ENCODE measurements at places on chromosomes 7 and 10.

GRCh38 chr10:132291826-132292225, 15.9 kb downstream of the STK32C start:
- no peak for DNase-seq

DNA sequence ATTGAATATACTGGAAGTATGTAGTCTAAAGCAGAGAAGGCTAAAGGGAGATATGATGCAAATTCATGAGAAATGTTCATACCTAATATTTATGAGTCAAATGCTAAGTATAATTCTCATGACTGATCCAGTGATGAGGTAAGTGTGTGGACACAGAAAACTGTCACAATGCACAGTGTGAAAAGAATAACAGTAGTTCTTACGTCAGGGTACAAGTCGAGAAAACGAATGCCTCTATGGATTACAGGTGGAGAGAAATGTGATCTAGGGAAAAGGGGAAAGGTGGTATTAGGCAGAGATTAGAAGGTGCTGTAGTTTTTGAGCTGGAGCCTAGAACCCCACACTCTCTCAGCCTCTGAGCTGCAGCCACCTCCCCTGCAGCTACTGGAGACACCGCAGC, 542.0 kb downstream of the CNTNAP2 start:
- no peak for DNase-seq

DNA sequence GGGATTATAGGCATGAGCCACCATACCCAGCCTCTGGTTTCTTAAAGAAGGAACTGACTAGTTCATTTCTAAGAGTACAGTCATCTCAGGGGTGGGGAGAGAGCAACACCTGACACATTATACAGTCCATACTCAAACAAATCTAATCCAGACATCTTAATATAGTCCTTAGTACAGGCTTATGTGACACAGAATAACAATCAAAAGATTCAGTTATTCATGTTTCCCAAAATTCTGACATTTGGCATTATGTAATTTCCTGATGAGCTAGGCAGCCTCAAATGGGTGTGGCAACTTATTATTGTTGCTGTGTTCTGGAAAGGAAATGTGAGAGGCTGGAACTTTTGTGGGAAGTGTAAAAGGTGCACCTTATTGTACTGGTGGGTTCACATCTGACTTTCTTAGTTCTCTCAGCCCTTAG, 116.3 kb downstream of the WDFY4 start:
- no peak for DNase-seq

DNA sequence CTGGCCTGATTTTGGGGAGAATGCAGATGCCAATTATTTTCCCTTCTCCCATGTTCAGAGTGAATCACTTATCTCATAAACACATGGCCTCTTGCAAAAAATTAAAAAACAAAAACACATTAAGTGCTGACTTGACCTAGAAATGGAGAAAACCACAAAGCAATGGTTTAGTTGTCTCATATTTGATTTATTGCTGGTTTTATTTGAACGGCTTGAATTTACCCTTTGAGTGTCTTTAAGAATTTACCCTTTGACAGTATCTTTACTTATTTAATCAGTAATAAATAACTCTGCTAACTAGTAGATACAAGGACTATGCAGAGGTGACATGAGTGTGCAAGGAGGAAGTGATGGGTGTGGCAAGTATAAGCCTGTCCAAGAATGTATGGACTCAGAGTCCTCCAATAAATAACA, 68.1 kb upstream of the GSDME start:
- DNase-seq = no peak

DNA sequence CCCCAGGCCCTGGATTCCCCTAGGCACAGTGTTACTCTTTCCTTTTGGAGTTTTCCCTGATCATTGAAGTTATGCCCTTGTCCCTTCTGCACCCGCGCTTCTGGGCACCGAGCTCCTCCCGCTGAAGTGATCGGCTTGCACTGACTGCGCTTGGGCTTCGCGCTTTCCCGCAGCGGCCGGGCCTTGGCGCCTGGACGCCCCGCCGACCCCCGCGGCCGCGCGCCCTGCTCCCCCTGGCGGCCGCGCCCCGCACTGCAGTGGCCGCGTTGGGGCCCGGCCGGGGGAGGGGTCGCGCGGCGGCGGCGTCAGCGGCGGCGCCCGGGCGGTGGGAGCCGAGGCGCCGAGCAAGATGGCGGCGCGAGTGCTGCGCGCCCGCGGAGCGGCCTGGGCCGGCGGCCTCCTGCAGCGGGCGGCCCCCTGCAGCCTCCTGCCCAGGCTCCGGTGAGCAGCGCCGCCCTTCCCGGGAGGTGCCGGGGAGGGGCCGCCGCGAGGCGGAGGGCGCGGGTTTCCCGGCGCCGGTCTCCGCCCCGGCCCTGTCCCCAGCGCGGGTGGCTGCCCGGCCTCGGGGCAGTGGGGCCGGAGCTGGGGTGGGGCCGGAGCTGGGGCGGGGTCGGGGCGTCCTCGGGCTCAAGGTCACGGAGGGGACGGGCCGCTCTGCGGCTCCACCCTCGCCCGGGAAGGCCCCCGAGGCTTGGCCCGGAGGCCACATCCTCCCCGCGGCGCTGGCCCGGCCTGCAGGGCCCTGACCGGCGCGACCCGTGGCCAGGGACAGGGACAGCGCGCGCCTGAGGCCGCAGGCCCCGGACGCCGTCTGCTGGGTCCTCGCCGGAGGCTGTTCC, at the start of gene NIPSNAP2:
Gene NIPSNAP2 (plus strand): TSS at position 325 of the 839 bp plus-strand sequence. CDS start 25 bp downstream, at position 350.
- DNase-seq = peak; percentile 42

- DNase-seq = no peak
Measured at GRCh38 chr10:83957168-83957947, 182.0 kb upstream of the GHITM start.

GRCh38 chr7:46383605-46384004, 462.5 kb upstream of the IGFBP3 start:
- no peak for DNase-seq

DNA sequence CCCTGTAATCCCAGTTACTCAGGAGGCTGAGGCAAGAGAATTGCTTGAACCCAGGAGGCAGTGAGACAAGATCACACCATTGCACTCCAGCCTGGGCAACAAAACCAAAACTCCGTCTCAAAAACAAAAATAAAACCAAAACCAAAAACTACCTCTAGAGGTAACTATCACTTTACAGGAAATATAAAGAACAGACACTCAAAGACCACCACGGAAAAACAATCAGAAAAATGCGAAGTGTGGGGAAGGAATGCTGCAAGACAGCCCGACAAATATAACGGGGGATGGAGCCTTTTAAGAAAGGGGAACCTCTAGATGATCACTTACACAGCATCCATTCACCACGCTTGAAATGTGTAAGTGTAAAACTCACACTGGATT, 4.3 kb downstream of the HNRNPF start:
- DNase-seq = no peak

DNA sequence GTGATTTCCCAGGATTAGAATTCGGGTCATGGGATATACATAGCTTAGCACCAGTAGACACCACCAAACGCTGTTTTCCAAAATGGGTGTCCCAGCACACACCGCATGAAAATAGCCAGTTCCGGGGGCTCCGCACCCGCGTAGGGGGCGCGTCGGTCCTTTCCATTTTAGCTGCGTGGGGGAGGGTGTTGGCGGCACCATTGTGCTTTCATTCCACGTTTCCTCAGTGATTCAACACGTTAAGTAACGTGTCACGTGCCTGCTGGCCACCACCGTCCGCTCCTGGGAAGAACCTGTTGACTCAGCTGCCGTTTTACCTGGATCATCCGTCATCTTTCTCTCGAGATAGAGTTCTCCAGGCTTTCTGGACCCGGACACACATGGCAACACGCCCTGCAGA, 25.6 kb upstream of the ADGRA1 start:
- DNase-seq = no peak

GRCh38 chr10:34219753-34220548, 595.1 kb downstream of the PARD3 start:
- no peak for DNase-seq

- DNase-seq = no peak
Measured at GRCh38 chr10:76983624-76984023, 654.0 kb downstream of the KCNMA1 start.

DNA sequence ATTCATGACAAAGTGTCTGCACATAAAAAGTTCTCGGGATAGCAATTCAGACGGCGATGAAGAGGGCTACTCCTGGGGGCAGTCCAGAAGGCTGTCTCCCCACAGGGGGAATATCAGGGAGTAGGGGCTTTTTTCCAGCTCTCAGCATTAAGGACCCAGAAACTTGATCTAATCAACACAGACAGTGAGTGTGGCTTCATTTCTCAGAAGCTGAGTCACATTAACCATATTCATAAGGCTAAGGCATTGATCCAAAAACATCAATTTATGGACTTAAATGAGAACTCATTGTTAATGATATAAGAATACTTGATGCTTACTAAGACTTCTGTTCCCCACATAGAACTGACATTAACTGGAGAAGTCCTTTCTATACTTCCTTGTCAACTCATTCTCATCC, 87.5 kb upstream of the AOAH start:
- DNase-seq = no peak

- DNase-seq = no peak
Measured at GRCh38 chr7:158009886-158010285, 577.7 kb downstream of the PTPRN2 start.

- no peak for DNase-seq
Measured at GRCh38 chr10:73647875-73648651, 6.8 kb upstream of the MYOZ1 start.

DNA sequence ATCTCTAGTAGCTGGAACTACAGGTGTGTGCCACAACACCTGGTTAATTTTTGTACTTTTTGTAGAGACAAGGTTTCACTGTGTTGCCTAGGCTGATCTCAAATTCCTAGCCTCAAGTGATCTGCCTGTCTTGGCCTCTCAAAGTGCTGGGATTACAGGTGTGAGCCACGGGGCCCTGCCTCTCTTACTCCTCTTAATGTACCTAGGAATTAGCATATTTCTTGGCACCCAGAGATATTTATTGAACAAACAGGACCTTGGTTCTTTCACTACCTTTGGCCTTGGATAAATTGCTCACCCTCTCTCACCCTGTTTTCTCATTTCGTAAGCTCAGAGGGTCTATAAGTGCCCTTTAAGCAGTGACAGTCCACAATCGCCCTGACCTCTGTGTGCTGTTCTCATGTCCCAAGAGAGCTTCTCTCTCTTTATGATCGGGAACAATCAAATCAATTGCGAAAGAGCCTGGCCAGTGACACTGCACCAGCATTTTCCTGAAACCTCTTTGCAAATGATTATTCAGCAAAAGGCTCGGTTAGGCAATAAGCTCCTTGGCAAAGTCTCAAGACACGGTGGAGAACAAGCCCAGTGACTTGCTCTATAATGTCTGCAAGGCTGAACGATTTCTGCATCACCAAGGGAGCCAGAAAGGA, 117.7 kb downstream of the APBB1IP start:
- DNase-seq = no peak

DNA sequence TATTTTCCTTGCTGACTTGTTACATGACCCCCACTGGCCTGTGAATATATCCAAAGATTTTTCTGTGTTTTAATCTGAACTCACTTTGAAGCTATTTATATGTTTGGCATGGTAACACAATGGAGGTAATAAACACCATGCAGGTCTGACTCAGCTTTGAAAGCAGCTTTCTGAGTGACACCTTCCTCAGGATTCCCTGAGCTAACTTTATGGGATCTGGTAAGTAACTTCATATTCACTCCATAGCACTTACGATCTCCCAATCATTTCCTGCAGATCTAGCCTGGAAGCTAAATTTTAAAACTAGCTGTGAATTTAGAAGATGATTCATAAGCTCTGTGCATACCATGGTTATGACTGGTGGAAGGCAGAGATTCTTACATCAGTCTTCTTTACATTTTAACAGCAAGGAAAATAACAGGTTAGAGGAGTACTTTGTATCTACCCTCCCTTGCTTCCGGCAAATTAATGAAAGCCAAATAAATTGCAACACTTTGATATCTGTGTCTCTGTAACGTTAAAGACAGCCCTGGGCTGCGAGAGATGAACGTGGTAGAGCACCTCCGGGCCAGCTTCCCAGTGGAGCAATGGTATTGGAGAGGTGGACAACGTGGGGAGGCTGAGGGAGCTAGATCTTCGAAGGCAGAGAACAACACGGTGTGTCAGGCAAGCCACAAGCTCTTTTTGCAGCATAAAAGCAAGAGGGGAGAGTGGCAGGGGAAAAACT, 170.2 kb upstream of the KLF14 start:
- DNase-seq = no peak

- DNase-seq = no peak
Measured at GRCh38 chr7:64747802-64748201, 46.4 kb upstream of the ZNF138 start.

GRCh38 chr7:155228459-155228845, 69.2 kb upstream of the INSIG1 start:
- no peak for DNase-seq

DNA sequence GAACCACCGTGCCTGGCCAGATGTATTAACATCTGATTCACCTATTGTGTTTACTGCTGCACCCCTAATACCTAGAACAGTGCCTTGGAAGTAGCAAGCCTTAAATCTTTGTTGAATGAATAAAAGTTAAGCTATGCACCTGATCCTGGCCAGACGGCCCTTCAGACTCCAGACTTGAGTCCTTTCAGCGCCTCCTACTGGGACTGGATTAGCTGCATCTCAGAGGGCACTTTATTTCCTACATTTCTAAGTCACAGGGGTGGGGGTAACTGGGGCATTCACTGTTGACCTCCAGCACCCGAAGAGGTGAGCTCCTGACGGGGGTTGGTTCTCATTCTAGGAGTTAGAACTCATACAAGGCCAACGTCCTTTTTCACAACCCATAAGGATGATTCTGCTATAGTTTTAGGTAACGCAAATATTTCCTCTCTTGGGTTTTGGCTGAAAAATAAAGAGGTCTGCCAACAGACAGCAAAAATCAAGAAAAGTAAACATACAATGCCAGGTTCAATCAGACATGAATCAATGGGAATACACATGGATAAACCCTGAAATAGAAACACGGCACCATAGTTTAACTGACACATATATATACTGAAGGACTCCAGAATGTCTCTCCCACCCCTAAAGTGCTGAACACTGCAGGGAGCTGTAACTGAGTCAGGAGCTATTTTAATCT, 48.0 kb upstream of the DLG5 start:
- DNase-seq = no peak

DNA sequence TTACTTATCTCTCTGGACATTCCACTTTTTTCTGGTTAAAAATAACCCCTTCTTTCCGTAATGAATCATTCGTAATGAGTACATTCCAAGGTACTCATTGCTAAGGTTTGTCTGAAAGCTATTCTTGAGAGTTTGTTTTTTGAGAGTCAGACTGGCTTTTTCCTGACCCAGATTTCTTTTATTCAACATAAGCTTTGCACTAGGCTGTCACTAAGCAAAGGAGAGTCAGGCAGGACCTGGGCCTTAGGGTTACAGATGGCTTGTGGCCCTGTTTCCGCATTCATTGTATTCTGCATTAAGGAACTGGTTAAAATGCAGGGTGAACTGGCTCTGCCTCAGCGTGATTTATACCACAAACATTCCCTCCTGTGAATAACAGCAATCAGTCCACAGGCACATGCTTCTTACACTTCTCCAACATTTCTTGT, 84.1 kb downstream of the POM121L12 start:
- DNase-seq = no peak

DNA sequence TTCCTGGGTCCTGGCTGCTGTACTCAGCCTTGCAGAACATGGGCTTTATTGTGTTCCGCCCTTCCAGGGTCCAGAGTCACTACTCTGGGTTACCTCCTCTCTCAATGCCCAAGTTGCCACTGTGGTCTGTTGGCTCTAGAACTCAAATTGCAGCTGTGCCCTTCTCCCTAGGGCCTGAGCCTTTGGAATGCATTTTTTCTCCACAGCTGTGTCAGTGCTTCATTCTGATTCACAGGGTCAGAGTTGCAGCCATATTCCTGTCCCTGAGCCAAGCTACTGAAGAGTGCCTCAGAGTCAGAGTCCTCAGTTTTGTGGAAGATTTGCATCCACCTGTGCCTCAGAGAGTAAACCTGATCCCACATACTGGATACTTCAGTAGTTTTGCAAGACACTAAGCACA, 167.5 kb downstream of the ITGB1 start:
- DNase-seq = no peak

Data from stimulated activated CD4-positive, alpha-beta T cell treated with anti-CD3 and anti-CD28 coated beads, Interleukin-1b, Interleukin-23, amount 100 ng/mL, for 24 hours (primary cell).